Upper lobe of right lung (tissue), 1 donor: ENCODE measurements at places on chromosomes 1 and 21.

- DNase-seq: no peak
Measured at GRCh38 chr1:172699111-172699510, 40.2 kb downstream of the FASLG start.

- DNase-seq: no peak
Measured at GRCh38 chr1:110880708-110881374, 7.9 kb downstream of the CD53 start.

GRCh38 chr1:55301912-55302311 is 86.7 kb upstream of the USP24 start:
- DNase-seq: no peak

- DNase-seq: no peak
Measured at GRCh38 chr1:179589509-179589908, 2.1 kb upstream of the TDRD5 start.

- no peak for DNase-seq
Measured at GRCh38 chr1:2881556-2881955, 80.1 kb upstream of the TTC34 start.

DNA sequence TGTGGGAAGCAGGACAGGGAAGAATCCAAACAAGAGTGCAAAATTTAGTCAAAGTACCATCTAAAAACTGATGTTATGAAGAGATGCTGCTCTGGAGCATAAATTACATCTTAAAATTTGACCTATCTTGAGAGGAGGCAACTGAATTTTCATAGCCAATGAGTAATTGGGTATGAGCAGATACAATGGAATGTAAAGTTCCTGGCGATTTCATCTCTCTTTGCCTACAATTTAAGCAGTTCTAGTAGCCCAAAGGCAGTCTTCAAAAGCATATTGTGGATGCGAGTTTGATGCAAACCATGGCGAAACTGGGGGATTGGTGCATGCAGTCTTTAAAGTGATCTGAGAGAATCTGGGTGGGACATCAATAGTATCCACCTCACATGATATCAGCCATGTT is 1265.9 kb downstream of the BRINP3 start:
- DNase-seq: no peak

- no peak for DNase-seq
Measured at GRCh38 chr1:55322842-55323241, 107.7 kb upstream of the USP24 start.

DNA sequence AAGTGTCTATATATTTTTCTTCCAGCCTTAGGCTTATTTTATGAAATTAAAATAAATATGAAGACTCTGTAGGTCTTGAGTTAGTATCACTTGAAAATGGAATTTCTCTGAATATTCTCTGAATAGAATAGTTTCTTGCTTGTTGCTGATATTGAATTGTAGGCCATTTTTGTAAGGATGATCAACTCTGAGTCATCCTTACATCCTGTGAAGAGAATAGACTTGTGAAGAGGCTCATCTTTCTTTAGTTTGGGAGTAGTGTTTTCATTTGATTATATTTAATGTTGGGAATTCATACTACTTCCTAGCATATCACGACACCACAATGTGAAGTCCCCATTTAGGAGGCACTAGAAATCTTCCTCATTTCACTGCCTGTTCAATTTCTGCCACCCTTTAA is 27.5 kb upstream of the CD1D start:
- no peak for DNase-seq

DNA sequence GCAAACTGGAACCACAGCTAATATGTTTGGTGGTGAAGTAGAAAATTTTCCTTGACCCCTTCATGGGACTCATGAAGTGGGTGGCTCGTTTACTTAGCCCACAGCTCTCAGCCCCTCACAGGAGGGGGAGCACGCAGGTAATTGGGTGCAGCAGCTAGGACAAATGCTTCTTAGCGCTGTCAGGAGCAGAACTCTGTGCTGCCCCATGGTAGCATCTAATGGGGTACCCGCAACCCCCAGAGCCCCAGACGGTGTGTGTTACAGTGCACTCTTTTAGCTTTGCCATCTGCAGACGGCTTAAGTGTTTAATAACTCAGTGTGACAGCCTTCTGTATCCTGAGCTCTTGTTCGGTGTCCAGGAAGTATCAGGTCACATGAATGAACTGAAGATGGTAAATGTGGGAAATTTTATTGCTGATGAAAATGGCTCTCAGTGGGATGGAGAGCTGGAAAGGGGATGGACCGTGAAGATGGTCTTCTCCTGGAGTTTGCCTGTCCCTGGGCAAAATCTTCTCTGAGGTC is 189.6 kb upstream of the ZRANB2 start:
- DNase-seq: no peak

DNA sequence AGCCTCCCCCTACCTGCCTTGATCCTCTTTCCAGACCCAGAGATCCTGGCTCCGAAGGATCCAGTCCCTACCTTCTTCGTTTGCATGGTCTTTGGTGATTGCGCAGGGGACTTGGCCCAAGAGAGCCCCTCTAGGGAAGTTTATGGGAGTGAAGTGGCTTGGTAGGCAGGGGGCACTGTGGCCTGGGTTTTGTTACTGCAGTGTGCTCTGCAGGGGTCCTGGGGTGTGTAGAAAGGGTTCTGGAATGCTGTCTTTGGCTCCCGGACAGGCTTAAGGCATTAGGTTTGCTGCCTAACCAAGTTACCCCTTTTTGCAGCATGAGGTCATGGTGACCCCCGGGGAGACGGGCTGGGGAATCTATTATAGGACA is 3.8 kb downstream of the ATP8B2 start:
- no peak for DNase-seq

- no peak for DNase-seq
Measured at GRCh38 chr1:236301958-236302335, 20.2 kb upstream of the ERO1B start.

- DNase-seq: peak; percentile 89
Measured at GRCh38 chr1:20574686-20575540, 14.0 kb upstream of the CDA start.

DNA sequence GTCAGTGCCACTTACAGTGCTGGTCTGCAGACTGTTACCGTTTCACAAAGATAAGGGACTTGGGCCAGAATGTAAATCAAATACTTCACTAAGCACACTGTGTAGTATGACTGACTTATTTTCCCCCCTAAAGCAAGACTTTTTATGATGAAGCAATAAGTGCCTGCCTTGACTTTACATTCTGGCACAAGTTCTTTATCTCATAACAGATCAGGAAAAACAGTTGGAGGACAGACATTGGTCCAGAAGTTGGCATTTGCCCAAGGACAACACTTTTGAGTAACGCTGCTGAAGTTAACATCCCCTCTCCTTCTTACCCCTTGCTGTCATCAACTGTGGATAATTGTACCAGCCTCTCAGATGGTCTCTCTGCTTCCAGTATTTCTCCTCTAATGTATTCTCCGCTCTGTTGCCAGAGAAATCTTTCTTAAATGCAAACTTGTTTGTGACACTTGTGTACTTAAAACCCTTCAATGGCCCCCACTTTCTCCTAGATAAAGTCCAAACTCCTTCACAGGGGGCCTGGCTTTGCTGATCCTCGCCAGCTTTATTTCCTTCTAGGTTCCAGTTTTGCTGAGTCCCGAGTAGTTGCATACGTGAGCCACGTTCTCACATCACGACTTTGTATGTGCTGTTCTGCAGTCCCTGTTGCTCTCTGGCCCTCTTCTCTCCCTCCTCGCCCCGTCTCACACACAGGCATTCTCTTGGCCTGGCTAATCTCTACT is 45.7 kb downstream of the S1PR1 start:
- DNase-seq: no peak

DNA sequence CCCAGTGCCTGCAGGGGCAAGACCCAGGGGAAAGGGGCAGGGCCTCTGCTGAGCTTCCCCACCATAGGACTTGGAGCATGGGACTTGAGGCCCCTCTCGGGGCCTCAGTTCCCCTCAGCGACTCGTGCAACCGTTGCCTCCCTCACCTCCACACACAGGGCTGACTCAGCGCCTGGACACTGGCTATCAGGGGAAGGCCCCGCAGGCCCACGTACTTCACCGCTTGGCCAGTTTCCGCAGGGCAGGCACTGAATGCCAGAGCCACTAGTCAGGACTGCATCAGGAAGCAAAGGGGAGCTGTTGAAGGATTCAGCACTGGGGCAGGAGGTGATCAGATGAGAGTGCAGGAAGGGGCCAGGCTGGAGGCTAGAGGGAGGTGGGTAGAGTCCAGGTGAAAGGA is 15.5 kb upstream of the FAM131C start:
- DNase-seq: no peak

GRCh38 chr1:198937231-198938031 is 298.6 kb downstream of the PTPRC start:
- DNase-seq: no peak

DNA sequence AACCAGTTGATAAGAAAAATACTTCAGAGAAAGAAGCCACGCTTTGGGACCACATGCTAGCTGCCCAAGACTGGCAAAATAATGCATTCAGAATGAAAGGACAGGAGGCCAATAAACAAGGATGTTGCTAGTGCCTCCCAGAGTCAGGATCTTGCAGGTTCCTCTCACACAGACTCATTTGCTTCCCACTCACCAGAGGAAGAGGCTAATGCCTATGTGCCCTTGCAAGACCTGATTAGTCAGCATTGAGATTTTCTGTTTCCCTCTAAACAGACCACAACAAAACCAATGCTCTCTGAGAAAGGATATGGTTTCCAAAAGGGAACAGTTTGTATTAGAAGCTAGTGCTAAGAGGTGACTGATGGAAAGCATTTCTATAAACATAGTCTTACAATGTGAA is 85.7 kb downstream of the NRDC start:
- no peak for DNase-seq

GRCh38 chr1:228902781-228903433 is 167.6 kb downstream of the RHOU start:
- DNase-seq: no peak

DNA sequence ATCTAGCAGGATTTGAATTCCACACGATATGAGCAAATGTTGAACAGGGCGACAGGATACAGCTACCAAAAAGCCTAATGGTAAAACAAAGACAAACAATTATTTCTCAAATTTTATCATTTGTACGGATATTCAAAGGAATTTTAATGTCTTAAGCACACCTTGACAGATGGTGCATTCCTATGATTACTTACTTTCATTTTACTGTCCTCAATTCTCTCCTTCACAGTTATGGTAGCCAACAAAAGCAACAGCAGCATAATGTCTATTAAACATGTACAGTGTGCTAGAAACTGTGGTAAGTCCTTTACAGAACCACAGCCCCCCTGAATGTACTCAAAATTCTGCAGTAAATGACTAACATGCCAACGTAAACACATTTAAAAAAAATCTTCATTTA is 365.8 kb downstream of the SMYD3 start:
- DNase-seq: no peak

- no peak for DNase-seq
Measured at GRCh38 chr1:6013491-6013890, 21.3 kb upstream of the NPHP4 start.

DNA sequence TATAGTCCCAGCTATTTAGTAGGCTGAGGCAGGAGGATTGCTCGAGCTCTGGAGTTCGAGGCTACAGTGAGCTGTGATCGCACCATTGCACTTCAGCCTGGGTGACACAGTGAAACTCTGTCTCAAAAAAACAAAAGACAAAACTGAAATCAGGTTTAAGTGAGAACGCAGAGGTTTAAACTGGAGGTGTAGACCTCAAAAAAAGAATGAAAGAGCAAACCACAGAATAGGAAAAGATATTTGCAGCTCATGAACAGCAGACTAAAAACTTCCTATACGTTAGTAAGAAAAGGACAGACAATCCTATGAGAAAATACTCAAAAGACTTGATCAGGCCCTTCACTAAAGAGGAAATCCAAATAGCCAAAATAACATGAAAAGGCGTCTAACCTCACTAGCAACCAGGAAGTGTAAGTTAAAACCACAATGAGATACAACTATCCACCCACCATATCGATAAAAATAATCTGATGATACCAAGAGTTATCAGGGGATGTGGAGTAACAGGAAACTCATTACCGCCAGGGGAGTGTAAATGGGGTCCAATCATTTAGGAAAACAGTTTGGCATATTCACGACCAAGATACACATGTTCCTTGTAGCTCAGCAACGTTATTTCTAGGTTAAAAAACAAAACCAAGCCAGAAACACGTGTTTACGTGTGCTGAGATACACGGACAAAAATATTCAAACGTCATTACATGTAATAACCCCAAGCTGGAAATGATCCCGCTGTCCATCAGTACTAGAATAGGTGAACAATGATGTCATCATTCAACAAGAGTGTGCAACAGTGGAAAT is 9.8 kb downstream of the TNFRSF9 start:
- no peak for DNase-seq

DNA sequence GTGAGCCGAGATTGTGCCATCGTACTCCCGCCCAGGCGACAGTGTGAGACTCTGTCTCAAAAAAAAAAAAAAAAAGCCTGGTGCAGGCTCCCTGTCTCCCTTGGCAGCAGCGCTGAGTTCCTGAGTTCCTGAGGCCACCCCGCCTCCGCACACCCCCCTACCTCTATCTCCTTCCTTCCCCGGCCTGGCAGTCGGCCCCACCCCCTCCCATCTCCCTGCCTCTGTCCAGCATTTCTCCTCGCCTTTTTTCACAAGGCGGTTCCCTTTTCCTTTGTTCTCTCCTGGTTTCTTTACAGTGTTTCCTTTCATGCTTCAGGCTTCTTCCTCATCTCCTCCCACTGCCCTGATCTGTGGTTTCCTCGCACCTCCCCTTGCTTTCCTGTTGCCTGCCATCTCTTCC is 2.7 kb downstream of the RORC start:
- DNase-seq: no peak

- peak; percentile 70 for DNase-seq
Measured at GRCh38 chr1:9687874-9688582, 36.5 kb downstream of the PIK3CD start.

DNA sequence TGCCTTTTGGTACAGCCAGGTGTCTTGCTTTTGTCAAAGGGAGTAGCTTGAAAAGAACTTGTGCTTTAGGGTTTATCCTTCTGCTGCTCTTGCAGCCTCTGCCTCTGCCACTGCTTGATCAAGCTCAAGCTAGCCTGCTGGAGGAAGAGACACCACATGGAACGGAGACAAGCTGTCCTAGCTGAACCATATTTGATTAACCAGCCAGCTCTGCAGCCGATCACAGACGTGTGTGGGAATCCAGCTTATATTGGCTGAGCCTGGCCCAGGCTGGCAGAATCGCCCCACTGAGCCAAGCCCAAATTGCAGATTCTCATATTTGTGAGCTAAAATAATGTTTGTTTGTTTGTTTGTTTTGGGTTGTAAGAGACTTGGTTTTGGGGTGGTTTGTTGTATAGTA is 18.7 kb upstream of the FAM78B start:
- no peak for DNase-seq
